ENCODE measurements at places on chromosomes 6 and 20.

DNA sequence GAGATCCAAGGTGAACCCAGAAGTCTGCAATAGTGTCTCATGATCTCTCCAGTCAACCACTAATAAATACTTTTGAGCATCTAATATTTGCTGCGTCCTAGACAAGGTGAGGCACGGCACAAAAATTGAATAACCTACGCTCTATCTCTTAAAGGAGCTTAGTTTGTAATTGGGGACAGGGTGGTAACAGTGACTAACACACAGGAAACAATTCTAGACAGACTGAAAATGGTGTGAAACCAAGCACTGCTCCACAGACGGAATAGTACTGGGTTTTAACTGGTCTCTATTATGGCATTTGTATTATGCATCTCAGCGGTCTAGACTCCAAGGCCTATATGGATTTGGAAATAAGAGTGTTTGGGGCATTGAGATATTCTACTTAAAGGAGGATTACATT is 120.1 kb downstream of the CLIC5 start:
- peak; percentile 39 for DNase-seq

- no peak for DNase-seq
Measured at GRCh38 chr6:33699131-33699530, 12.4 kb downstream of the UQCC2 start.

DNA sequence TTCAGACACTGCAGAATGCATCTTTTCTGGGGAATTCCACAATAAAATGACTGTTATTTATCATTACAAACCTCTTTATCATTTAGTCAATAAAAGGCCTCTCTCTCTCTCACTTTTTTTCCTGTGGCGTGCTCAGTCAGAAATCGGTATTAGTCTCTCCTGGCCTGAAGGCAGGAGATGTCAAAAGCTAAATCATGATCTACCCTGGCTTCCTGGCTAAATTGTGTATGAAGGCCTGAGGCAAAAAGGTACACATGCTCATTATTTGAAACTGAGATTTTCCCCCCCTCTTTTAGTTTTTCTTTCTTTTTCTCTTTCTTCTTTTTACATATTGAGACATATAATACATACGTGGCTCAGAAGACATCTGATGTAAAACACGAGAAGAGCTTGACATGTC is 375.0 kb upstream of the SLC35B3 start:
- no peak for DNase-seq

DNA sequence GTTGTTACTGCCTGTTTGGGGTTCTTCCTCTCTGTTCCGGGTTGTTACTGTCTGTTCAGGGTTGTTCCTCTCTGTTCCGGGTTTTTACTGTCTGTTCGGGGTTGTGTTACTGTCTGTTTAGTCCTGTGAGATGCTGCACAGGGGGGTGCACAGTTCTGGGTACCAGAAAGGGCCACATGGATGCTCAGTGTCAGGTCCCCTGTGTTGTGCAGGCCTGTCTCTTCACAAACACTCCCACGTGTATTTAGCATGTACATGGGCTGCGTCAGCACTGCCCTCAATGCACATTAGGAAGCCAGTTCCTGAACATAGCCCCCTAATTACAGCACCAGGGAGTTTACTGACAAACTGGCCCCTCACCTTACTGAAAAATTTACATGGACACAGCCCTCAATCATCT is 118.5 kb downstream of the DLL1 start:
- DNase-seq, result no peak

GRCh38 chr6:86682297-86682696 is 255.0 kb upstream of the HTR1E start:
- DNase-seq, result no peak

GRCh38 chr6:40308533-40309306 is 278.4 kb downstream of the LRFN2 start:
- peak; percentile 55 for DNase-seq

GRCh38 chr6:35011096-35012041 is 122.3 kb downstream of the ANKS1A start:
- DNase-seq, result no peak

DNA sequence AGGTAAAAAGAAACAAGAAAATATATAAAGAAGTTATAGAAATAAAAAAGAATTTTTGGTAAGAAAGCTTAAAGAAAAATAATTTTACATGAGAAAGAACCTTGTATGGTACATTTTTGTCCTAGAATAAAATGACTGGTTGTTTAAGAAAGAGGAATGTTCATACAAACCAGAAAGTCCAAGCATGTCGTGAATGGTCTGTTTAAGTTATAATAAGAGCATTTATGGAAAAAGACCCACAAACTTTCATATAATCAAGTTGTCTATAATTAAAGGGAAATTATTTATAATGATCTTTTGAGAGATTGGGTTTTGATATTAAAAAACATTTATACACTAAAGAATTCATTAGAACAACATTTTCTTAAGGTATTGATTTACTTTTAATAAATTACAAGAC is 27.8 kb upstream of the FAM110A start:
- DNase-seq, result no peak

GRCh38 chr20:22374066-22374465 is 210.3 kb downstream of the FOXA2 start:
- no peak for DNase-seq

GRCh38 chr6:20696676-20697075 is 162.4 kb downstream of the CDKAL1 start:
- no peak for DNase-seq

DNA sequence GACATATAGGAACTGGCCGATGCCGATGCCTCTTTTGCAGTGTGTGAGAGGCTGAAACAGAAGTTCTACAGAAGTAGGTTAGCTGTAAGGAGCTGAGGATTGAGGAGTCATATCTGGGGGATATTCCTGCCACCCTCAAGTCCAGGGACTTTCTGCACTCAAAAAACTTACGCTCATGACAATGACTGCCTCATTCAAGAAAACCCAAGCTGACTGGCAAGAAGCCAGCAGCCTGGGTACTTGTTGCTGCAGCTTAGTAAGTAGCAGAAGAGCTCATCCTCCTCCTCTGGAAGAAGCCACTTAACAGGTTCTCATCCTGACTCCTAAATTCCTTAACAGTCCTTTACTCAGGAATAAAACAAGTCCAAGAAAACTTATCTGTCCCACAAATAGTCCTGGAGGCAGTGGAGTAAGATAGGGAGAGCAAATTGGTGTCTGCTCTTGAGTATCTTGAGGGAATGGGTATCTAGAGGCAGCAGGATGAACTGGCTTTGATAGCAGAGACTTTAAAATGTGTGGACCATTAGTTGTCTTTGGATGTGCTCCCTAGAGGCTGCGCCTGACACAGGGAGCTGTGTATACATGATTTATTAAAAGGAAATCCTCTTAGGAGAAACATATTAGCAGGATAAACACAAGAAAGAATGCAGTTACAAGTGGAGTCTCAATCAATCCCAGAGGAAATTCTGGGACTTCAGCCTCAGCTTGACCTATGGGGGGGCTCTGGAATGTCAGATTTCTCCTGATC is 7.4 kb downstream of the CALHM5 start:
- DNase-seq, result no peak

GRCh38 chr20:34951252-34951651 is 4.4 kb downstream of the GSS start:
- no peak for DNase-seq

DNA sequence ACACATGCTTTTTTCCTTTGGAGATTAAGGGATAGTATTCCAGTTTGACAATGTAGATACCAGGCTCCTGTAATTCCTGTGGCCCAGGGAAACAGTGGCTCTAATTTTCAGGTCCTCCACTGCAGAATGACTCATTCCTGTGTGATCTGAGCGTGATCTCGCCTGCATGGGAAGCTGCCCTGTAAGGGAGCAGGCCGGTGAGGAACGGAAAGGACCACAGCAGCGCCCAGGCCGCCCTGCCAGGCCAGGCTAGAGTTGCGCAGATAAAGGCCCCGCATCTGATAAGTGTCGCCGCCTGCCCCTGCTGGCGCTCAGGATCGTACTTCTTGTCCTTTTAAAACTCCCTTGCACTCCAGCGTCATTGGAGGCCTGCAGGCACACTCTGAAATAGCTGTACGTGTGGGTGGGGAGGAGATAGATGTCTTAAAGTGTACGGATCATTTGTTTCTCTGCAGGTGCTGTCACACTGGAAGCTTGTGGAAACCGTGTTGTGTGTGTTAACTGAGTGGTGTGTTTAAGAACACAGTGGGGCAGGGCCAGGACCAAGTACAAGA is 60.7 kb downstream of the SYNJ2 start:
- DNase-seq, result no peak

GRCh38 chr6:70285201-70285600 is 17.7 kb downstream of the COL9A1 start:
- DNase-seq, result no peak

DNA sequence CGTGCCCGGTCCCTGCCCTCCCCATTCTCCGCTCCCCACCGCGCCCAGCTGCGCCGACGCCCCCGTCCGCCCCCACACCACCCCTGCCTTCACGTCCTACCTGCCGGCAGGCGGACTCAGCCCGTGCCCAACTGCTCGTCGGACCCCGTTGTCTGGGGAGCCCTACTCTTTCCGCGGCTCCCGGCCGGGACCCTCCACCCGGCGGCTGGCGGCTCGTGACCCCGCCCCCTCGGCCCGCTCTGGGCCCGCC is at the start of gene SERAC1:
Gene SERAC1 (minus strand): TSS at position 223 of the 250 bp plus-strand sequence. CDS start 9,899 bp downstream, outside the sequence.
- DNase-seq, result no peak

- DNase-seq, result no peak
Measured at GRCh38 chr6:64325093-64325492, 689.5 kb downstream of the PHF3 start.

GRCh38 chr6:137081997-137082396 is 37.2 kb upstream of the IL20RA start:
- DNase-seq, result no peak

DNA sequence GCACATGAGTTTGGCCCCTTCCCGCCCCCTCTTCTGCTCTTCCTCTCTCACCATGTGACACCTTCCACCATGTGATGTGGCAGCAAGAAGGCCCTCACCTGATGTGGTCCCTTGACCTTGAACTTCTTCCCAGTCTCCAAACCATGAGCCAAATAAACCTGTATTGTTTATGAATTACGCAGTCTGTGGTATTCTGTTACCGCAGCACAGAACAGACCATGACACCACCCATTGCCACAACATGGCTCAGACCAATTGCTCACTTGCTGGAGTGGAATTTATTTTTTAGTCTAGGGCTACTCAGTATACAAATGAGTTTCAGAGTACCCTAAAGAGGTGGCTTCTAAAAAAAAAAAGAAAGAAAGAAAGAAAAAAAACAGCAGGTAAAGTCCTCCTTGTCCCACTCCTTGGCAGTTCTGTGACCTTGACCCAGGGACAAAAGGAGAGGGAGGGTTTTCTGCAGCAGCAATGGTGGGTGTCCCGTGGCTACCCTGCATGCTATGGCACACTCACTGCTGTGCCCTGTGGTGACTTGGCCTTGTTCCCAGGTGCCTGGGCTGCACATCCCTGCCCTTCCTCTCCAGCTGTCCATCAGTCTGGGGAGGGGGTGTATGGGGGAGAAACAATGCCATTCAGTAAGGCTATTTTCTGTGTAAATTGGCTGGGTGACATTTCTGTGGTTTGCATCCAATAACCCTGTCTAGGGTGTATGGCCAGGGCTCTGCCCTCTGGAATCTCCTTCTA is 5.4 kb upstream of the VSX1 start:
- DNase-seq, result no peak

- DNase-seq, result no peak
Measured at GRCh38 chr20:43102394-43102793, 87.3 kb downstream of the PTPRT start.

DNA sequence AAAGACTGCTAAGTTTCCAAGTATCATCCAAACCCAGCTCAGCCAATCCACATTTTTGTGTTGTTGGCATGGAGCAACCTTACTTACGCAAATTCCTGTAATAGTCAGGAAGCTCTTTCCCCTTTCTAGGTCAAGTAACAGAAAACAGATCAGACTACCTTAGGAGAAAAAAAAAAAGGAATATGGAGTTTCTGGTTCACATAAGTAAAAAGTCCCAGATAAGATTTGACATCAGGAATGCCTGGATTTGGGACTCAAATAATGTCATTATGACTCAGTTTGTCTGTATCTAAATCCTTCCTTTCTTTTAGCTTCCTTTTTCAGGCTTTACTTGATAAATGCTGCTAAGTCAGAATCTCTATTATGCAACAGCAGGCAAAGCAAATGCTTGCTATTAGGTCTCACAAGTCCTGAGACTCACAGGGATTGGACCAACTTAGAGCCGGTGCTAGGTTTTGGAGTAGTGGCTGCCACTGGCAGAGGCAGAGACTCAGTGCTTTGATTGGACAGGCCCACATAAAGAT is 44.5 kb downstream of the NCOA7 start:
- no peak for DNase-seq

Measured in CD4-positive, alpha-beta T cell treated with Interleukin-4 for 4 hours (primary cell).